T47D (cell line): ENCODE measurements at places on chromosomes 16 and 17.

DNA sequence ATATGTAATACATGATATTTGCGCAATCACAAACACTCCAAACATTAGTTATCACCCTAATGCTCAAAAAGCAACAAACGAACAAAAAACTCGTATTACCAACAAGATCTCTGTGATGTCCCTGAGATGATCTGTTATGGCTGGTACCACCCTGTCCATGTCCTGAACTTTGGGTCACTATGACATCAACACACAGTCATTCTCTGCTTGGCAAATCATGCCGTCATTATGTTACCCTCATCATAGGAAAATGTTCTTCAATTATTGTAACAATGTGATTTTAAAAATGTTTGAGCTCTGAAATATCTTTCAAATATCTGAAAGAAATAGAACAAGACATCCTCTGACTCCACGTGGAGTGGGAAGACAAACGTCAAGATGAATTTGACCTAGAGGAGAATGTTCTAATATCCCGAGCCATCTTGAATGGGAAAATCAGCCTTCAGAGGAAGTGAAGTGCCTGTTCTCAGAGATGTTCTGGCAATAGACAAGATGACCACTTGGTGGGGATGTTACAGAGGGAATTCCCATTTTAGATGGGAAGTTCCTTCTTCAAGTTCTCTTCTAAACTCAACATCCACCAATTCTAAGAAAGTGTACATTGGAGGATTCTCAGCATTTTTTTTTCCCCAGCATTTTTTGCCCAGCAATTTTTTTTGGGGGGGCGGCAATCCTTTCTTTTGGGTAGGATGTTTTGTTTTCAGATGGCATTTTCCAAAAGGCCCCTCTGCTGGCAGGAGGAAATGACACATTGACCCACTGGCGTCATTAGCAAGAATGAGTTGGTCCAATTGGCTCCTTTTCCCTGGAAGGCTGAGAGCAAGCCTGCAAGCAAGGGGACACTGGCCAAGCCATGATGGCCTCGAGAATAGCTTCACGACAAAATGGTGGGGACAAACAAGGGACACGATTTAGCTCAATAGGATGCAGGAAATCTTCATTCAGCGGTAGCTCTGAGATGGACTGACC lies 3.7 kb upstream of the HSD17B2 start:
- DNase-seq: peak; percentile 63

GRCh38 chr17:44012391-44012790 lies 2.4 kb downstream of the TMEM101 start:
- DNase-seq: no peak

- DNase-seq: no peak
These were observed 208.7 kb downstream of the PRKCA start for GRCh38 chr17:66511135-66511534.

GRCh38 chr16:73615071-73615940 lies 567.4 kb upstream of the ZFHX3 start:
- DNase-seq: no peak

DNA sequence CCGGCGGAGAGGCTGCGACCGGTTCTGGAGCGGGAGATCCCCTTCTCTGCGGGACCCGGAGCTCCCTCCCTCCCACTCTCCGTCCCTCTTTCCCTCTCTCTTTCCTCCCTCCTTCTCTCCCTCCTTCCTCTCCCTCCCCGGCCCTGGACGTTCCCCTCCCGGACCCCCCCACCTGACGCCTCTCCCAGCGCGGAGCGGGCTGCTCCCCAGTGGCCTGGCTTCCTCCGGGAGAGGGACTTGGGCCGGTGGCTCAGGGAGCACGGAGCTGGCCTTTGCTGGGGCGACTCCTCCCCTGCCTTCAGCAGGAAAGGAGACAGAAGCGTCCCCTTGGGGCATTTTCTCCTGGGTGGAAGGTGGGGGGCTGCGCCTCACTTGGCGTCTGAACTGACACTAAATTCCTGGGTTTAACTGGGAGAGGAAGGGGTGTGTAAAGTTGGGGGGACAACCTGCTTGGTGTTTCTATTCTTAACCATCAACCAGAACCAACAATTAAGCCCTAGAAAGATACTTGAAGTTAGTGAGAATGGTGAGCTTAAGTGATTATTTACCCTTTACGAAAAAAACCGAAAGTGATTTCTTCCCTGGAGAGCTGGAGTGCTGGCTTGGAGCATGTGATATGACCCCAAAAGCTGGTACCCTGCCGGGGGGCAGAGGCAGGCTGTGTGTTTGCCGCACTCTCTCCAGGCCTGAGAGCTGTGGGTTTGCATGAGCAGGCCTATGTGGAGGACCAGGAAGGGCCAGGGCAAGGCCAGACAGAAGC lies 775 bp downstream of the SPIRE2 start:
- DNase-seq: no peak

- no peak for DNase-seq
These were observed 14.4 kb upstream of the TIMP2 start for GRCh38 chr17:78939615-78940014.

- DNase-seq: no peak
These were observed 523.0 kb upstream of the CA10 start for GRCh38 chr17:52681480-52681879.

- DNase-seq: no peak
These were observed 29.4 kb downstream of the RBFOX3 start for GRCh38 chr17:79581324-79581932.

DNA sequence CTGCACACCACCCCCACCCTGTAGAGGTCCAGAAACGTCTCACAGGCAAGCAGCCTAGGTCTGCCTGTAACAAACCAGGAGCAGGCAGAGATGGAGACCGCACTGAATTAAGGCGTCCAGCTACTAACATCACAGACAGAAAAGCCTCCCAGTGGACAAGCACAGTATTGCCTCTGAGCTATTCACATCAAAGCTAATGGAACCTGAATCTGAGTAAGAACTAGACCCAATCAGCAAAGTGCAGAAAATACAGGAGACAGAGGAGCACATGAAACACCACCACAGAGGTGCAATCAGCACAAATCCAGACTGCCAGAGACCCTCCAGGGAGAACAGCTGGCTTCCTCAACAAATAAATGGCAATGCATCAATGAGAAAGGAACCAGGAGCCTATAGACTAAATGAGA lies 22.2 kb upstream of the PEMT start:
- peak; percentile 49 for DNase-seq

- DNase-seq: no peak
These were observed 41.3 kb downstream of the BAIAP2 start for GRCh38 chr17:81076141-81076679.

DNA sequence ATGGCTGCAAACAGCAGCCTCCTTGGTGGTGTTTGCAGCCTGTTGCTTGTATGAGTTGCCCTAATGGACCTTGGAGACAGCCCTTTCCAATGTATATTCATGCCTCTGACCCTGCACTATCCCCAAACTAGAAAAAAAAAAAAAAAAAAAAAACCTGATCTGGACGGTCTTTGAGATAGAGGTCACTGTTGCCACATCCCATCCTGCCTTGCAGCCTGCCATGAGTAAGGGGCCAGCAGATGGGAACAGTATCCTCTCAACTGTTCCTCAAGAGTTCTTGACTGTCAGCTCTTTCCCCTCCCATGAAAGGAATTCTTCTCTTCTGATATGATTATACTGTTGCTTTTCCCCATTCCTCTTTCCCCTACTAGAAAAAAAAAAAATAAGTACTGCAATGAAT lies 152.4 kb downstream of the SSH2 start:
- DNase-seq: no peak

DNA sequence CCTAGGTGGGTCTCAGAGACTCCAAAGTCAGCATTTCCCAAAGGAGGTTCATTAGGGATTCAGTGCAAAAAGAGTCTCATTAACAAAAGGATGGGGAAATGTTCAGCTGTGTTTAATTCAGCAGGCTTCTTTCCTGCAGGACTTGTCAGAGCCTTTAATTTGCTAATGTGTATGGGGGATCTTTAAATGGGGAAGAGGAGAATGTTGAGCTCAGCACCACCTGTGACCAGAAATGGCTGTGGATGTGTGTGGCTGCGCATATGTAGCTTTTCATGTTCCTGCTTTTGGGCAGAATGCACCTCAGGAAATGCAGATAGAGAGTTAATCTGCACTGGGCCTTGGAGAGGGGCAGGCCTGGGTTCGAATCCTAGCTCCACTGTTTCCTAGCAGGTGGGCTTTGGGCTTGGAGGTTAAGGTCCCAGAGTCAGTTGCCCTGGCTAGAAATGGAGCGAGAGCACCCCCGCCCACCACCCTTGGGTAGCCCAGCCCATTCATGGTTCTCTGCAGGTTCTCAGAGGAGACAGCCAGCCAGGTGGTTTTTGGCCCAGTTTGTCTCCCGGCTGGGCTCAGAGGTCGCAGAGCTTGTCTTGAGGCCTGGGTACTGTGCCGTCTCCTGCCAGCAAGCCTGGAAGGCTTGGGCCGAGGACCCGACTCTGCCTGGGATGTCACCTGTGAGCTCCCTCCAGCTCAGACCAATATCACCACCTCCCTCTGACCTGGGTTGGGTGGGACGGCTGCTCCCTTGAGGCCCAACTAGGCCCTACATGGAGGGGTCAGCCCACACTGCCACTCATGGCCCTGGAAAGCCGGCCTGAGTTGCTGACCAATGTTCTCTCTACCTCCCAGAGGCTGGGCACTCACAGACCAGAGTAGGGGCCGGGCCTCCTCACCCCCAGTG lies 9.3 kb downstream of the ADCY7 start:
- DNase-seq: no peak

- no peak for DNase-seq
These were observed at the start of gene KCNJ16 for GRCh38 chr17:70074956-70075355. Gene KCNJ16 (plus strand): TSS chr17:70075225. CDS start chr17:70132088, 56,863 bp downstream.

DNA sequence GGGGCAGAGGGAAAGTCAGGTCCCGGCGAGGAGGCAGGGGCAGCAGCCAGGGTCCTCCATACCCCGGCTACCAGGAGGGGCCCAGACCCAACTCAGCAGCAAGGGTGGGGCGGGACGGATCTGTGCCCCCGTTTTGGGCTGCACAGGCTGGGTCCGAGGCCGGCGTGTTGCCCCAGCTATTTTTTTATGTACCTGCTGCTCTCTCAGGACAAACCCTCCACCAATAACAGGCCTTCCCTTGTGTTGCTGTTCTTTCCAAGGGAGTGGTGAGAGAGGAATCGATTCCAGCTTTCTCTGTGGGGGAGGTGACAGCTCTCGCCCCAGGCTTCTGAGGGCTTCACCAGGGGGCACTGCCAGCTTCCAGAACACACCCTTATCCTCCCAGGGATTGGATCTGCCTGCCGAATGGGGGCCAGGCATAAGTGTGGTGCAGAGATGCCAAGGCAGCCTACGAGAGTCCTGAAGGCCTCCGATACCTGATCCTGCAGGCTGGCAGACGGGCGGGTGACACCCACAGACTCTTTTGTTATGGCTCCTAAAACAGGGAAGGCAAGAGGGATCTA lies 22.3 kb downstream of the RTN4RL1 start:
- DNase-seq: no peak

DNA sequence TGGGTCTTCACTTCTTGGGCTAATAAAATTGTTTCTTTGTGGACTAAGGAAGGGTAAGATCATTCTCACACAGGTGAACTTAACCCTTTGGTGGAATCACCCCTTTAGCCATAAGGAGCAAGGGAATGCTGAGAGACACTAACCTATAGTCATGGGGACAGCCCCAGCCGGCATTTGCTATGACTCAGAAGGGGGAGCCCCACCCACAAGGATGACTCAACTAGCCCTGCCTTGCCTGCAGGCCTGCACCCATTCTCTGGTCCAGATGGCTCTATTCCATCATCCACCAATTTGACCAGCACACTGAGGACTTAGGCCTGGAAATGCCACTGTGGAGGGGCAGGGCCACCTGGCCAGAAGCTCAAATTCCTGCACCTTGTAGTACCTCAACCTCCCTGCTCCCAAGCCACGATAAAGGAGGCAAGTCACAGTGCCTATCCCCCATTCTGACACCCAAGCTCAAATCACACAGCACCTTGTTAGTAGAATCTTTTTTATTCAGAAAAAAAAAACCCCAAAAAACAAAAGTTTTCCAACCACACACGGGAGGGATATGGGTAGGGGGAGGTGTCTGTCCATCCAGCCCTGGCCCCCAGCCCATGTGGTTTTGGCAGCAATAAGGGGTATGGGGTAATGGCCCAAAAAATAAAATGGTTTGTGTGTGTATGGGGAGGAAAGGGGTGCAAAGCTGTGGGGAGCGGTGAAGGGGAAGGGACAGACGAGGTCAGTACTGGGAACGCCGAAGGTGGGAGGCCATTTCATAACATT lies 3.0 kb downstream of the PFN1 start:
- no peak for DNase-seq

DNA sequence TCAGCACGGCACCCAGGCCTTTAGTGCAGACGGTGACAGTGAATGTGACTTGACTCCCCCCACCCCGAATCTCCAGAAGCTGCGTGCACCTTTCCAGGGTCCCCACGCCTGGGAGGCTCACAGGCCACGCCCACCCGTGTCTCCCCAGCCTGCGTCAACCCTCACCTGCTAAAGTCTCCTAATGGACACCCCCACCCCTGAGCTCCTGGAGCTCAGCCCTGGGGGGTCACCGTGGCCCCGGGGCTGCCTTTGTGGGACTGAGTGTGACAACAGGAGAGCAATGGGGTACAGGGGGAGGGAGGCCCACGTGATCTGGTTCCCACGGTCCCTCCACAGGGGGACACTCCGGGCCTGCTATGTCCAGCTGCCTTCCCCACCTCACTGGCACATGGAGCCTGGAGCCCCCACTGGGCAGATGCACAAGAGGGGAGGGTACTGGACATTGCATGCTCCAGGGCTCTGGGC lies 7.4 kb upstream of the FASN start:
- no peak for DNase-seq

DNA sequence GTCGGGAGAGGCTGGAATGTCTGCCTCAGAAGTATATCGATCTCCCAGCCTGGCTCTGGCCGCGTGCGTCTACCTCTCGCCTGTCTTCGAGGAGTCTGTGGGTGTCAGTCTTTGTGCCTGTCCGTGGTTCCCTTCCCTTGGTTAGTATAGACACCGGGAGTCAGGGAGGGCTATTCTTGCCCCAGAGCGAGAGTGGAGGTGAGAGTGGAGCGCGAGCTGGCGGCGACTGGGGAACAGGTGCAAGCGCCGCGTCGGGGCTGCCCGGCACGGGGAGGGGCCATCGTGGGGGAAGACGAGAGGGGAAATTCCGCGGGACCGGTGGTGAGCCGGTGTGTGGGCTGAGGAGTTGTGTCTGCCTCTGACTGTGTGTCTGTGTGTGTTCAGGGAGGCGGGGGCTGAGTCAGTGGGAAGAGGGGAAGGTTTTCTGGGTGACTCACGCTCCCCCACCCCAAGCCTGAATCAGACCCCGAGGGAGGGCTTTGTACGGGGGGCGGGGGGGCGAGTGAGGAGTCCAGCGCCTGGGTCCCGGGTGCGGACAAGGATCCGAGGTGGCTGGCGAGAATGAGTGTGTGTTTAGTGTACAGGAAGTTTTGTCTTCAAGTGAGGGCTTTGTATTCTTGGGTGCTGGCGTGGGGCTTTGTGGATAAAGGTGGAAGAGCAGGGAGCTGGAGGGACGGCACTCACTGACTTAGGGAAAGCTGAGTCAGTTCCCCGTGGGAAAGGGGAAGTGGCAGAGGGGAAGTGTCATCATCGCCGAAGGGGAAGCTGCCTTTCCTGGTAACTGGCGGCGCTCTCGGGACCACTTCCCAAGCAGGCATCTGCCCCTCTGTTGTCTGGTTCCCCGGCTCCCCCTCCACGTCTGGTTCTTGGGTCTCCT lies 8.6 kb downstream of the KDM6B start:
- no peak for DNase-seq

- DNase-seq: no peak
These were observed 84.7 kb upstream of the ELAC2 start for GRCh38 chr17:13102477-13102876.

- peak; percentile 70 for DNase-seq
These were observed 39.4 kb upstream of the DHX8 start for GRCh38 chr17:43444223-43445008.

- DNase-seq: peak; percentile 56
These were observed 7.1 kb upstream of the CNP start for GRCh38 chr17:41959336-41960095.

- DNase-seq: no peak
These were observed 829 bp downstream of the PITPNM3 start for GRCh38 chr17:6555331-6556120.
